AG04449 (cell line): ENCODE measurements at places on chromosomes 1 and 21.

DNA sequence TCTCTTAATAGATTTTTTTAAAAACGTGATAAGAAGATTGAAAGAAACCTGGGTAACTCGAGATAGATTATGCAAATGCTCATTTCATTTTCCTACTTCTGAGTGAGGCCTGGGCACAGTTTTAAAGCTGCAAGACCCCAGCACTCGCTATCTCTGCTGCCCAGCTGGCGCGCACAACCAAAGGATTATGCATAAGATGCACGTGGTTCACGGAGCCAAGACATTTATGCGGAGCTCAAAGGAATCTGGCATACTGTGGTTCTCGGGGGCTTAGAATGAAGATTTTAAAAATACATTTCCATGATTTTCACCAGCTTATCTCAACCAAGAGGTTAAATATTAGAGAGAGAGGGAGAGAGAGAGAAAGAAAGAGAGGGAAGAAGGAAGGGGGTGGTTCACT is 210.9 kb downstream of the DSCAM start:
- no peak for DNase-seq

DNA sequence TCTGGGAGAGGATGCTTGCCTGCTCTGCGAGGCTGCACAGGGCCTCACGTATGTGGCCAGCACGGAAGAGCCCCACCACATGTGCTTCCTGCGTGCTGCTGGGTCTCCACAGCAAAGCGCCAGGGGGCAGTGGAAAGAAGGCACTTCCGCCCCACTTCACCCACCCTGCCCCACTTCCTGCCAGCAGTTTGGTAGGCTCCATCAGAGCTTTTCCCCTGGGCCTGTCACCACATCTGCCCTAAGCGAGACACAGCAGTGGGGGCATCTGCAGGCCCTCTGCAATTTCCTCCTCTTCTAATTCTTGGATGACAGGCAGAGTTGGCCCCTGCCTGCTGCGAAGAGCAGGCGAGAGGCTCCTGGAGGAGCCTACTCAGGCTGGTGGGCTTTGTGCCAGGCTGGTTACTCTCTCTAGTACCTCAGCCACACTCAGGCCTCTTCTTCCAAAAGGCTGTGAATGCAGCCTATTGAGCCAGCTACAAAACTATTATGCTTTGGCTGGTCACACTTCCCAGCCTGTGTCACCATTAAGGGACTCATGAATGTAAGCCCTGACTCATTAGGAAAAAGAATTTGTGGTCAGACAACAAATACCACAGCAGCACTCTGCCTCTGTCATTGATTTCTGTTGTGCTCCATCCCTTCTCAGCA is 25.0 kb downstream of the CD244 start:
- no peak for DNase-seq

GRCh38 chr1:55623311-55623710 is 408.1 kb upstream of the USP24 start:
- DNase-seq, result no peak

- no peak for DNase-seq
Observed at GRCh38 chr21:28908351-28908750, 84.3 kb downstream of the LTN1 start.

- DNase-seq, result no peak
Observed at GRCh38 chr1:183040547-183040971, 17.3 kb downstream of the LAMC1 start.

DNA sequence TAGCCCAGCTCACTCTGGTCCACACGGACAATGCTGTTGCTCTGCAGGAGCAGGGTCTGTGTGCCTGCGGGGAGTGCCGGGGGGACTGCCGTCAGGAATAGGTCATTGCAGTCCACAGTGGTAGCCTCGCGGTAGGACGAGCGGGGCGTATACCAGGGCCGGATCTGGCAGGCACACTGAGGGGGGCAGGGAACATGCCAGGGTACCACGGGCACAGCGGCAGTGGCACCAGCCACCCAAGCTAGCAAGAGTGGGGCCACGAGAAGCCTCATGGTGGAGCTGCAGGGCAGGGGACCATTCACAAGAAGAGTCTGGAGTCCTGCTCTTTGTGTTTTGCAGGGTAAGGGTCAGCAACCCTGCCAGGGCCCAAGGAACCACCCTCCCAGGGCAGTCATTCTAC is 65.8 kb downstream of the LRRN2 start:
- no peak for DNase-seq

- no peak for DNase-seq
Observed at GRCh38 chr1:31765516-31765915, 1.4 kb upstream of the ADGRB2 start.

DNA sequence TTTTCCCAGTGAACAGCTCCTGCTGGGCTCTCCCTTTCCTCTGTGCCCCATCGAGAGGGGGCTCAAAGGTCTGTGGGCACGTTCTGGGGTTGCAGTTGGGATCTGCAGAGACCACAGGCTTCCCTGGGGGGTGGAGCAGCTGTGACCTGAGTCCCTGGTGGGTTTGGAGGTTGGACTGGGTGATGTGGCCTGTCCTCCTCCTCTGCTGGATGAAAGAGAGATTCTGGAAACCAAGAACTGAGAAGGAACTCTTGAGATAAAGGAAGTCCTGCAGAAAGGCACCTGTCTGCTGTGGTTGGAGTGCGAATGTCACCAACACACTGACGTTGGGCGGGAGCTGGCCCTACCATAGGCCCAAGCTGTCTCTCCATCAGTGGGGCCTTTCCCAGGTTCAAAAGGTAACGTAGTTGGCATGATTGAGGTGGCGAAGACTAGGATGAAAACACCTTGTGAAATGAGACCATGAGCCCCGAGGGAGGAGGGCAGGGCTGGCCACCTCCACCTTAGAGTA is 35.8 kb upstream of the ETV3 start:
- no peak for DNase-seq

DNA sequence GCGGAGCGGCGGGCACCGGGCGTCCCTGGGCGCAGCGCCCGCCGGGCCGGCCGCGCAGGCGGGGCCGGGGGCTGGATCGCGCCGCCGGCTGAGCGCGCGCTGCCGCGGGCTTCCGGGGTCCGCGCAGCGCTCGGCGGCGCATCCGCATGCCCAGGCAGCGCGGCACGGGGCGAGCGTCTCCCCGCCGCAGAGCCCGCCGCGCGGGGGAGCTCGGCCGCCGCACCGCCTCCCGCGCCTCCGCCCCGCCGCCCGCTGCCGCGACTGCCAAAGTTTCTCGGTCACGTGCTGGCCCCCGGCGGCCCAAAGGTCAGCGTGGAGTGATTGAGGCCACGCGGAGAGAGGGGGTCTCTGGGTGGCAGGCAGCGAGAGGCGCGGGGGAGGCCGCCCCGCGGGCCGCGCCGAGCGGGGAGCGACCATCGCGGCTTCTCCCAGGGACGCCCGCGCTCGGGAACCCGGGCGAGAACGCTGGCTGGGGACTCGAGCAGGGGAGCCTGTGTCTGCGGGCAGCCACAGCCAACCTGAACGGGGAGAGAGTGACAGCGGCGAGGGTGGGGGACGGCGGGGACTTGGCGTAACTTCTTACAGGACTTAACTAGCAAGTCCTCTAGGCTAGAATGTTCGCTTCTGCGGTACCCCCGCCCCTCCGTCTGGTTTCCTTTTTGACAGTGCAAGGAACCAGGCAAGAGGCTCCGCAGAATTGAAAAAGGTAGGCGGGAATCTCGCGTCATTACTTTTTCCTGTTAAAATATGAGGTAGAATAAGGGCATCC is at the start of gene ILDR2:
TSS of gene ILDR2 (minus strand) at position 180 of the 769 bp plus-strand sequence. CDS start 272 bp downstream, outside the sequence.
- no peak for DNase-seq

- no peak for DNase-seq
Observed at GRCh38 chr1:94528299-94528698, 13.3 kb downstream of the F3 start.

- no peak for DNase-seq
Observed at GRCh38 chr21:41741253-41742072, 25.4 kb downstream of the RIPK4 start.

- no peak for DNase-seq
Observed at GRCh38 chr1:167137793-167138510, 44.1 kb downstream of the STYXL2 start.

- DNase-seq, result peak; percentile 63
Observed at GRCh38 chr1:214557952-214558735, 6.7 kb upstream of the PTPN14 start.

- no peak for DNase-seq
Observed at GRCh38 chr1:67611846-67612245, 73.2 kb upstream of the GADD45A start.

GRCh38 chr1:208179961-208180409 is 64.2 kb downstream of the PLXNA2 start:
- no peak for DNase-seq

DNA sequence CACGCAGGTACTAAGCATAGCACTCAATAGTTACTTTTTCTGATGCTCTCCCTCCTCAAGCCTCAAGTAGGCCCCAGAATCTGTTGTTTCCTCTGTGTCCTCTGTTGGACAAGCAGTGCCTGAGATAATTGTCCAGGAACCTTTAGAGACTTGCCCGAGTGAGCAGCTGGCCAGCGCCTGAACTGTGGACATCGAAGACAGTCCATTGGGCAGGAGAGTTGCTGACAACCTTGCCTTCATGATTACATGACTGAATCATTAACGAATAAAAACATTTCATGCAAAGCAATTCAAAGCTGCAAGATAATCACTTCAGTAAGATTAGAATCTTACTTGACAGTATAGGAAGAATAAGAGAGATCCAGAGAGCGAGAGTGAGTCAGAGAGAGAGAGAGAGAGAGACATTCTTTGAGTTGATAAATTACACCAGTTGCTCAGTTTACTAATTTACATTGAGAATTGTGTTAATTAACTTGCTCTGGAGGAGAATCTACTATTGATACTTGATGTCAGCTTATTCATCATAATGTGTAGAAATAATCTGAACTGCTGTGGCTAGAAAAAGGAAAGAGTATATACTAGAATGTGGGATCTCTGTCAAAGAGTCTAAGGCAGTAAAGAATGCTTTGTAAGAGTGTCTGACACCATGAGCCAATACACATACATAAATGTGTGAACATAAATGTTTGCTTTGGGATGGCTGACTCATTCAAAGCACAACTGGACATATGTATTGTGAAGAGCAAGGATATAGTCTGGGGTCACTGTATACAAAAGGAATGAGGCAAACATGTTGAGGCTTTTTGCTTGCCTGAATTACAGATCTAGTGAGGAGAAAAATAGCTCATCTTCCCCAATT is 216.0 kb downstream of the ZNF326 start:
- DNase-seq, result no peak

DNA sequence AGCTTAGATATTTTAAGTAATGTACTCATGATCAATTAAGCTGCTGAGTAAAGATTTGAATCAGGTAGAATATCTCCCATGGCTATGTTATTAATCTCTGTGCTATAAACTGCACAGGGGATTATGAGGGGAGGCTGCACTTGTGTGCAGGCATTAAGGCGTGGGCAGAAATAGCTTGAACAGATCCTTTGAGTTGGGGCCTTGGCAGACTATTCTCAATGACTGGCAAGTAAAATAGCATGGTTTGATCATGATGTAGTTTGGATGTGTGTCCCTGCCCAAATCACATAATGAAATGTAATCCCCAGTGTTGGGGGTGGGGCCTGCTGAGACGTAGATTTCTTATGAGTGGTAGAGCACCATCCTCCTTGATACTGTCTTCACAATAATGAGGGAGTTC is 220.3 kb downstream of the PLPP3 start:
- DNase-seq, result no peak

- DNase-seq, result no peak
Observed at GRCh38 chr1:180253585-180254495, 23.8 kb downstream of the LHX4 start.

DNA sequence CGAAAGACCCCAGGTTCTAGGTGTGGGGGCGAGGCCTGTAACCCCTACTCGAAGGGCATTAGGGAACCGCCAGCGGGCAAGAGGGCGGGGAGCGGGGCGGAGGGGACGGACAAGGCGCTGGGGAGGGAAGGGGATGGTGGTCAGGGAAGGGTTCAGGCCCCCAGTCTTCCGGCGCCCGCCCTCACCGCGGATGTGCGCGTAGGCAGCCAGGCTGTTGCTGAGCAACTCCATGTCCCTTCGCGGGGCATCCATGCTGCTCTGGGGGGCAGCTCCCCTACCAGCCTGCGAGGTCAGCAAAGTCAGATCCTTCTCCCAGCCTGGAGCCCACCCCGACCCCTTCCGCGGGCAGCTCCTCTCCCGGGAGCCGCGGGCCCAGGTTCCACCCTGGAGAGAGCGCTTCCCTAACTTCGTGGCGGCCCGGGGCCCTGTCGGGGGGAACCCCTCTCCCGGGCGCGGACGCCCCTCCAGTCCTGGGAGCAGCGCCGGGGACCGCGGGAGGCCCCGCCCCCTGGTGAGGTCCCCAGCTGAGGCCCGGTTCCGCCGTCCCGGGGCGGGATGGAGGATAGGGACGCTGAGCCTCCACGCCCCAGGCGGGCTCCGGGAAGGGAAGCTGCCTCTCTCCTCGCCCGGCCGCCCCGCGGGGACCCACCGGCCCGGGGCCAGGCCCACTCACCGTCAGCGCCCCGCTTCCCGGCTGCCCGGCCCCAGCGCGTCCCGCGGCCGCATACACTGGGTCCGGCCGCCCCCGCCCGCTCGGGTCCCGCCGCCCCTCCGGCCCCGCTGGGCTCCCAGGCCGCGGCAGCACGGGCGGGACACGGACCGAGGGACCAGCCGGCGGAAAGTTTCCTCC is 434 bp downstream of the EVA1B start:
- DNase-seq, result no peak

GRCh38 chr1:199858856-199859255 is 168.7 kb upstream of the NR5A2 start:
- DNase-seq, result no peak

GRCh38 chr1:29500651-29501050 is 264.3 kb downstream of the PTPRU start:
- no peak for DNase-seq

- DNase-seq, result no peak
Observed at GRCh38 chr1:84037758-84038611, 39.1 kb upstream of the TTLL7 start.

GRCh38 chr1:156160743-156161171 is 7.4 kb downstream of the SEMA4A start:
- DNase-seq, result no peak

DNA sequence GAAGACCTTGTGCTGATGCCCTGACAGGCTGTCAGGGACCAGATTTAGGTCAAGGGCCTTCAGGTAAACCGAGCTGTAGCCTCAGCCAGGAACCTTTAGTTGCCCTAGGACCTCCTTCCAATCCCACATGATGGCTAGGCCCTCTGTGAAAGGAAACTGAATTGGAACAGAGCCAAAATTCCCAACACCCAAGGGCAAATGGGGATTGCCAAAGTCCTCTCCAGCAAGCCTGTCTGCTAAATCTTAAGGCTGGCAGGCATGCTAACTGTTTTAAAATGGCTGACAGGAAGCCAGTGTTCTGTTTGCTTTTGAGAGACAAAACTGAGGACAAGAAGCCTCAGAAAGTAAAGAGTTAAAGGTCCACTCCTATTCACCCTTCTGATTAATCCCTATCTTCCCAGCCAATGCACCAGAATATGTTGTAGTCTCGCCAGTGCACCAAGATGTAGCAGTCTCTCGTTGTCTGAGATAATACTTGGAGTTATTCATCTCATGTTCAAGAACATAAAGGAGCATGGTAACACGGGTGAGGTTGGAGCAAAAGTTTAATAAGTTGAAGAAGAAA is 35.1 kb downstream of the MSTO1 start:
- no peak for DNase-seq

GRCh38 chr1:162040657-162041056 is 17.0 kb upstream of the OLFML2B start:
- no peak for DNase-seq

GRCh38 chr1:93347334-93347899 is 1.7 kb downstream of the DR1 start:
- DNase-seq, result no peak

- DNase-seq, result no peak
Observed at GRCh38 chr21:37724201-37724600, 192.1 kb downstream of the KCNJ6 start.
